ENCODE measurements at places on chromosomes 7 and 10. TPM values are rescaled to one million over a fixed set of nuclear protein-coding genes. Genes with fewer than 3 reads are reported as not detected.

The JAKMIP3 gene
- not detected for total RNA-seq

The CHAT gene
- total RNA-seq, result not detected

DNA sequence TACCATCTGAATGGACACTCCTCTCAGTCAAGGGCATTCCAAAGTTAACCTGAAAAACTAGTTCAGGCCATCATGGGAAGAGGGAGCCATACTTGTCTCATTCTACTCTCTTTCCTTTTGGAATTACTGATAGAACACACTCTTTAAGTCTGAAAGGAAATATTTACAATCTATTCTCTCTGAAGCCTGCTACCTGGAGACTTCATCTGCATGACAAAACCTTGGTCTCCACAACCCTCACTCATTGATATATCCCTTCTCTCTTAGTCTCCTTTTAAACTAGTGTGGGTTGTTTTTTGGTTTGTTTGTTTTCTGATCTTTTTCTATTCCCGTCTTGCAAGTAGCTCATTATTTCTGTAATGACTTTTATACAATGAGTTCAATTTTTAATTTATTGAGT, 169.5 kb downstream of the C1GALT1 start:
- H3K4me1 ChIP-seq, result no peaks in the 10 kb centered on the region
- H3K27me3 ChIP-seq, result no peaks in the 10 kb centered on the region
- H3K27ac ChIP-seq, result no peak overlapping the region
- DNase-seq, result no peak

GRCh38 chr10:82464966-82465365, 590.0 kb downstream of the NRG3 start:
- H3K36me3 ChIP-seq, result no peaks in the 10 kb centered on the region
- no peak overlapping the region for H3K27ac ChIP-seq
- no peaks in the 10 kb centered on the region for H3K4me1 ChIP-seq
- no peak overlapping the region for H3K4me3 ChIP-seq

- no peak overlapping the region for H3K27ac ChIP-seq
- DNase-seq, result no peak
- no peak overlapping the region for H3K4me3 ChIP-seq
- no peaks in the 10 kb centered on the region for H3K27me3 ChIP-seq
- no peaks in the 10 kb centered on the region for H3K36me3 ChIP-seq
Measured at GRCh38 chr7:145957160-145957890, 159.3 kb upstream of the CNTNAP2 start.

- H3K27me3 ChIP-seq, result no peaks in the 10 kb centered on the region
- H3K4me1 ChIP-seq, result no peaks in the 10 kb centered on the region
- no peak for DNase-seq
- H3K4me3 ChIP-seq, result no peak overlapping the region
Measured at GRCh38 chr10:119466076-119466475, 76.4 kb downstream of the RGS10 start.

Data from ascending aorta (tissue), 2 donors.